ENCODE measurements at places on chromosomes 11 and 22.

DNA sequence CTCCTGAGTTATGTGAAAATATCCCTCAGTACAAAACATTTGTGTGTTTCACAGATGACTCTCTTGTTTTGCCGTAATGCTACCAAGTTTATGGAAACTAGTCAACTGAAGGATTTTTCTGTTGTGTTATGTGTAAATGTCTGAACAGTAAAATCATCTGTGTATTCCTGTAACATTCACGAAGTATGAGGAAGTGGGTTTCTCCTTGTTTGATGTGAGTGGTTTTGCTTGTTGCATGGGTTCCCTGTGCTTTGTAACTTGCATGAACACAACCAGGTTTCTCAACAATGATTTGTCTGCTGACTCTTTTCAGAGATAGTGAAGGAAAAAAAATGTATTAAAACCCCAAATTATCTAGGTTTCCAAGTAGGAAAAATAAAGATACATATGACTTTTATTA is 138.1 kb downstream of the PGR start:
- DNase-seq: no peak

GRCh38 chr11:134639586-134640330 is 227.7 kb upstream of the B3GAT1 start:
- DNase-seq: no peak

GRCh38 chr11:59216641-59217564 is 4.2 kb upstream of the MPEG1 start:
- no peak for DNase-seq

DNA sequence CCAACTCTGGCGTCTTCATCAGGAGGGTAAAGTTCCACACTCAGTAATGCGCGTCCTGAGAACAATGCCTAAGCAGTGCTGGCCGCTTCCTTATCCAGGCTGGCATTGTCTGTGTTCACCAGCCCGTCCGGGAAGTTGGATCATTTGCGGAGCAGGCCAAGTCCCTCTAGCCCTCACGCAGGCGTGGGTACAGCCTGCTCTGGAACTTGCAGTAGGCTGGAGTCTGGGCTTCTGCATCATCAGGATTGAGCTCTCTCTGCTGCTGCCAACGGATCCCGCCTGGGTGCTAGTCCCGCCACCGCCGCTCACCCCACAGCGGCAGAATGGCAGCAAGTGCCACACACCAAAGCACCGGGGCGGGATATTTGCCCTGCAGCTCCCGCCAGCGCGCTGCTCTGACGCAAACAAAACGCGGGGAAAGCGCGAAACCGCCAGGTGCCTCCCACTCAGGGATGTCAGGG is 29.0 kb downstream of the GLYATL1 start:
- no peak for DNase-seq

DNA sequence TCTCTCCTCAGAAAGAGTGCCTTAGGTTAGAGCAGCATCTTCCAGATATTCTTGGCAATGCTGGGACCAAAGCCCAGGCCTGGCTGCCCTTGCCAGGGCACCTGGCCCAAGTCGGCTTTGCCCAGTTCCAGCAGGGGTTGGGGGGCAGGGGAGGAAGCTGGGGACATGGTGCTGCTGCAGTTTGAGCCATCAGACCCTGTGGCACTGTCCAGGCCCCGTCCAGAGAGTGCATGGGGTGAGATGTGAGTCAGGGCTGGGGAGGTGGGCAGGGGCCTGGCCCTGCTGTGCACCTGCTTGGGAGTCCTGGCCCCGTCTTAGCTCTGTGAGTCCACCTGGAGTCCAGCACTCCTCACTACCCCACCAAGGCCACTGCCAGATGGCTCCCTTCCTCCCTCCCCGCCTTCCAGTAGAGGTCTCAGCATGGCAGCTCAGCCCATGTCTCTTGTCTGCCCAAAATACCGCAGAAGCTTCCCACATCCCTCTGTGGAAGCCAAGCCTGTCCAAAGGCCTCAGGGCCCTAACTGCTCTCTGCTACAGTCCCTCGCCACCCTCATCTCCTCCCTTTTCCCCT is 16.6 kb downstream of the DERL3 start:
- DNase-seq: no peak
